ENCODE measurements at places on chromosomes 12 and 14. TPM values are rescaled to one million over a fixed set of nuclear protein-coding genes. Genes with fewer than 3 reads are reported as not detected.

DNA sequence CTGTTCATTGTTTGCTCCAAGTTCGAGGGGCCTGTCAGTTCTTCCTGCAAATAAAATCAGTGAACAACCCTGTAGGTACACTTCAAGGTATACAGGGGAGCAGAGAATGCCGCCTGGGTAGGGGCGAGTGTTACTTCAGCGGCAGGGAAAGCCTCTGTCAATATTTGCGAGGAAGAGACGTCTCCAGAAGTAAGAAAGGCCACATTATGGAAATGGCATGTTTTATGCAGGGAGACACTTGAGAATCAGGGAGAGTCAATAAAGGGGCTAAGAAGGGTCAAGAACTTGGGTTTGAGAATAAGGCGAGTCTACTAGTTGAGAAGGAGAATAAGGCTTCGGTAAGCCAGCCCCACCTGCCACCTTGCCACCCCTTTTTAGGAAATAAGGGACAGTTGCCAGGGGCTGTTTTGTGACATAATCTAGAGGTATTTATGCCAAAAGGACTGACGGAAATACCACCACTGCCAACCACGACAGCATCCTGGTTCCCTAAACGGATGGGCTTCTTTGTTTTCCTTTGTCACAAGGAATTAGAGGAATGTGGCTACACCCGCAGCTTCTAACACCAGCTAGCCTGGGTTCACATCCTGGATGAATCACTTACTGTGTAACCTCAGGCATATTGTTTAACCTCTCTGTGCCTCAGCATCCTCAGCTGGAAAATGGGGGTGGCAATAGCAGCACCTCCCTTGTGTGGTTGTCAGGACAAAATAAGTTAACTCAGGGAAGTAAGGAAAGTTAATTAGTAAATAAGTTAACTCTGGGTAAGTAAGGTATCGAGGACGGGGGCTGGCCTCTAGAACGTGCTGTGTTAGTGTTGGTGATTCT is 67.7 kb downstream of the EID3 start:
- DNase-seq = peak; percentile 79

DNA sequence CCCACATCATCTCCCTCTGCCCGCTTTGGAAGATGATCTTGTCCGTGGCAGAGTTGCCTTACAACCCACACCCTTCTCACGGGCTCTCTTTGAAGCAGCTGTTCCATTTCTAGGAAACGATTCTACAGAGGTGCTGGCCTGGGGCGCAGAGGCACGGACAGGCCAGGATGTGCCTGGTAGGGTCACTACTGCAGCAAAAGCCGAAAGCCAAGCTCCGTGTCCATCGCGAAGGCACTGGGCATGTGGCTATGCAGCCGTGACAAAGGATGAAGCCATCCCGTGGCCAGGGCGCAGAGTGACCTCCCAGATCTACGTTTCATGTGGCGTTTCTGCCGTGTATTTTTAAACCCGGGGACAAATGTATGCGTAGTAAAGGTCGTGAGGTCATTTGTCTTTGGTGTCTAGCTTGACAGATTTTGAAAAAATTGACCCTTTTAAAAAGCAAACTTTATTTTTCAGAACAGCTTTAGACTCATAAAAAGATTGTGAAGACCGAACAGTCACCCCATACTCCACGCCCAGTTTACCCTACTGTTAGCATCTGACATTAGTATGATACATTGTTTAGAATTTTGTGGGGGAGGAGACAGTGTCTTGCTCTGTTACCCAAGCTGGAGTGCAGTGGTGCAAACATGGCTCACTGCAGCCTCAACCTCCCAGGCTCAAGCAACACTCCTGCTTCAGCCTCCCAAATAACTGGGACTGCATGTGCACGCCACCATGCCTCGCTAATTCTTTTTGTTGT is 40.4 kb upstream of the NCOR2 start:
- no peak for DNase-seq

DNA sequence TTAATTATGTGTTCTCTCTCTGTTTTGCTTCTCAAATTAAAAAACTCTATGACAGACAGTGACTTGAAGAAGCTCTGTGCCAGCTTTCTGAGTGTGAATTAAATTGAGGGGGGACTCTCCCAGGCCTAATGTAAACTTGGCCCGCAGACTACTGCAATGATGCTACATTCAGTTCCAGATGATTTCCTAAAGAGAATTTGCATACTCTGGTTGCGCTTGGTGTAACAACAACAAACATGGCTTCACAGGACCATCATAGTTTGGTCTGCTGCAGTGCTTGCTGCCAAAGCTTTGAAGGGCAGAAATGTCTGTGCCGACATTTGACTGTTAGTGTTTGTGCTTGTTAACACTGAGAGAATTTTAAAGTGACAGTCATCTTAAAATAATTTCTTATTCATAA is 25.0 kb downstream of the CFAP54 start:
- DNase-seq = no peak

DNA sequence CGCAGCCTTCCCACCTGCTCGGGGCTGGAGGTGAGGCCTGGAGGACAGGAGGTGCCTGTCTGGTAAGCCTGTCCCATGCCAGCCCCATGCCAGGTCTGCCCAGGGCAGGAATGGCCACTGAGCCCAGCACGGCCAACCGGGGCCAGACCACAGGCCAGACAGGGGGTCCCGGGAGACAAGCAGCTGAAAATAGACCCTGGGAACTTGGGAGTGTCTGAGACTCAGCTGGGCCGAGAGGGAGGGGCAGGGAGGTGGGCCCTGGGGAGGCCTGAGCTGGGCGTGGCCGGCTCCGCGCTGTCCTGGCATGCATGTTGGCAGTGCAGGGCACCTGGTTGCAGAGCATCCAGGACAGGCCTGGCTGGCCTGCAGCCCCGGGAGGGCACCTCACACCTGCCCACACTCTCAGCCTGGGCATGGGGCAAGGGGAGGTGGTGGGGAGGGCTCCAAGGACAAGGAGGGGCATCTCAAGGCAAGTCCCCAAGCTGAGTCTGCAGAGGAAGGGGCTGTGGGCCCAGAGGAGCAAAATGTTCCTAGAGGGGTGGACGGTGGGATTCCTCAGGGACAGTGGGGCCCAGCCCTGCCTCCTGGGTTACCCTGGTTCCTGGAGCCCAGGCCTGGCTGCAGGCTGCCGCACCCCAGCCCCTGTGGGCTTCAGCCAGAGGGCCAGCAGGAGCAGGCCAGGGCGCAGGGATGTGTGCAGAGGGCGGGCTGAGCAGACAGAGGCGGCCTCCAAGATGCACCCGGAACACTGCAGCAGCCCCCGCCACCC is 3.2 kb upstream of the CRIP1 start:
- DNase-seq = no peak

- no peak for DNase-seq
Measured at GRCh38 chr12:87809916-87810315, 219.3 kb downstream of the C12orf50 start.

DNA sequence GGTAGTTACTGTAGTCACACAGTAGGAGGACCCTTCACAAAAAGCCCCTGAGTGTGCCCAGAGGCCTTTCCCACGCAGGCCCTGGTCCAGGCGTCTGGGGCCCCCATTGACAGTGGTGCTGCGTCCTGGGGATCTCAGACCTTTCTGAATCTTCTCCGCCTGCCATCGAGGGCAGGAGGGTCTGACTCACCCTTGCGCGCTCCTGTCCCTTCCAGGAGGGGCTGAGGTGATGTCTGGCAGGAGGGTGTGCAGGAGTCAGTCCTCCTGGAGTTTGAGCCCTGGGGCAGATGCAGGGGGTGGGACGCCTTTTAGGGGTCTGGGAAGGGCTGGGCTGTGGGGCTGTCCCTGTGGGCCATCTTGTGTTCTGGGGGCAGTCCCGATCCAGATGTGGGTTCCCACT is 386.8 kb downstream of the TMEM121 start:
- no peak for DNase-seq

DNA sequence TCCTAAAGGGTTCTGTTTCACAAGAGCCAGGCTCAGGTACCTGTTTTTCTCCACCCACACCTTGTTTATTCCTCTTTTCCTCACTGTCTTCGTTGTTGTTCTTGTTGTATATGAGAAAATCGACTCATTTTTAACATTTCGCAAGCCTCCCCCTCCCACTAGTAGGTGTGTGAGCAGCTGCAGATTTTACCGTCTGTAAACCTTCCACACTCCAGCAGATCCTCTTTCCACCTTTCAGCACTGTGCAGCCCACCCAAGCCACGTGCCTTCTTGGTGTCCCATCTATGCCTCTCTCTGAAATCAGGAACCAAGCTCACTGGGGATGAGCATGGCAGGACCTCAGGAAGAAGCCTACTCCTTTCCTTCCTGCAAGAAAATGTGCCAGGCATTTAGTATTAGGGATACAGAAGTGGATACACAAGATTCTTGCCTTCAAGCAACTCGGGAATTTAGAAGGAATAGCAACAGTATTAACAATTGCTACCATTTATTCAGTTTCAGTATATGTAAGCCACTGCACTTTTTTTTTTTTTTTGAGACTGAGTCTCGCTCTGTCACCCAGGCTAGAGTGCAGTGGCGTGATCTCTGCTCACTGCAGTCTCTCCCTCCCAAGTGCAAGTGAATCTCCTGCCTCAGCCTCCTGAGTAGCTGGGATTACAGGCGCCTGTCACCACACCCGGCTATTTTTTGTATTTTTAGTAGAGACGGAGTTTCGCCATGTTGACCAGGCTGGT is 113.6 kb downstream of the CHST11 start:
- no peak for DNase-seq

DNA sequence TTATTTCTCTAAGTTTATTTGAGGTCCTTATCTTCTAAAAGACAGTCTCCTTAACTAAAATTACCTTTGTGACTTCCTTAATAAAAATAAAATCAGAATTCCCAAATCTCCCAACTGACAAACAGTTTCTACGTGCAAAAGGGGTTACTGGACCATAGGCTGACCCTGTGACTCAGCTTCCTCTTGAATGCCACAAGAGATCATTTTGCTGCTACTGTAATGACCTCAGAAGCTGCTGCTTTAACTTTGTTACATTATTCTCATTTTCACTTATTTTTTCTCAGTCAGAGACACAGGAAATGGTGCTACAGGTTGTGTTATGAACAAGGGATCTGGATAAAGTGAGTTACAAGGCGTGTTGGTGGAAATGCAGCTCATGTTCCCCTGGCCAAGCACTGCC is 132.2 kb upstream of the TMTC2 start:
- no peak for DNase-seq

GRCh38 chr14:66782853-66783252 is 274.9 kb downstream of the GPHN start:
- DNase-seq = no peak

GRCh38 chr12:116276652-116277466 is 634 bp downstream of the MED13L start:
- DNase-seq = no peak

DNA sequence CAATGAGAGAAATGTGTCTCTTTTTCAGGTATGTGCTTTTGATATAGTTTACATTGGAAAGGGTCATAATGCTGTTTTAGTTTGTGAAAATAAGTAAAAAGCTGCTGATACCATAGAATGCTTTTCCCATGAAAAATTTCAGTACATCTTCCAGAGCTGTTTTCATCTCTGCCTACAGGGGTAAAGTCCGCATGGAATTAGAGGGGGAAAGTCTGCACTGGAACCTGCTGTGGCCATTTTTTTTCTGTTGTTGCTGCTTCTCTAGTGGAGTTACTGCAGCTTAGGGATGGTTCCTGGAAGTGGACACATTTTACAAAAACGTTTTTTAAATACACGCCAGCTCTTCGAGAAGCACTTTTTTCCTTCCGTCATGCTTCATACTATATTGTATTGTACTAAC is 81.3 kb downstream of the VEZT start:
- DNase-seq = no peak

DNA sequence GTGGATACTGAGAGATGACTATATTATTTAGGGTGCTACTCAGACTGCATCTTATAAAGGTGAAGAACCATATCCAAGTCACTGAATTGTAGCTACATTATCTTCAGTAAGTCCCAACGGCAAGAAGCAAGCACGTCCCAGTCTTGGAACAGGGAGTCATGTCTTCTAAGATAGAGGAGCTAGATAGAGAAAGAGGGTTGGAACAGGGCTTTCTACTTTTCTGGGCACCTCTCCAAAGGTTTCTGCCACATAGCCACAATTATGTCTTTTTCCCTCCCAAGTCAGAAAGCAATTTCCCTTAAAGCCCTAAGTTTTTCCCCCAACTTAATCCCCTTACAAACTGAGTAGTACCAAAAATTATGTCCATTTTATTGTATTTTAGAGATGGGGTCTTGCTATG is 22.4 kb downstream of the MAPK1IP1L start:
- DNase-seq = no peak

GRCh38 chr14:84770030-84770429 is 759.9 kb upstream of the FLRT2 start:
- DNase-seq = no peak

DNA sequence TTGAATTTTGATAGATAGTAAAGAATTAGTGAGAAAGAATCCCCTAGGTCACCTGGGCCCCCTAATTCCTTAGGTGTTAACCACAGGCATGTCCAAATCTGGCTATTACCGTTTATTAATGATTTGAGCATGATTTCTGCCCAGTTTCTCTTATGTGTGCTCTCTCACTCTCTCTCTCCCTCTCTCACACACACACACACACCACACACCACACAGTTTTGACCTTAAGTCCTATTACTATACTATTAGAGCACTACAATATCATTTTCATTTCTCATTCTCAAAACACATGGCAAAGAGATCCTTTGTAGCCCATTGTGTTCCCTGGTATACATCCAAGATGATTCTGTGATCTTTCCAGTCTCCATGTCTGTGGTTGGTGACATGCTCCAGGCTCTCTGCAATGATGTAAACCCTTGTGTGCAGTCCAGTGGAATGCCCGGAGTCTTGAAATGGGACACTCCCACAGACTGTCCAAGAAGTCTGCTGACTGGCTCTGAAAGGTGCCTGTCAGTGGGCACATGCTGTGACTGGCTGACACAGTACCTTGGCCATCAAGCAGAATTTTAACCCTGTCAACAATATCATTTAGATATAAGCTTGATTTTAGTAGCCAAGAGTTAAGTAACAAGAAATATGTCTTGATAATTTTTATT is 96.2 kb downstream of the FIGNL2 start:
- no peak for DNase-seq

DNA sequence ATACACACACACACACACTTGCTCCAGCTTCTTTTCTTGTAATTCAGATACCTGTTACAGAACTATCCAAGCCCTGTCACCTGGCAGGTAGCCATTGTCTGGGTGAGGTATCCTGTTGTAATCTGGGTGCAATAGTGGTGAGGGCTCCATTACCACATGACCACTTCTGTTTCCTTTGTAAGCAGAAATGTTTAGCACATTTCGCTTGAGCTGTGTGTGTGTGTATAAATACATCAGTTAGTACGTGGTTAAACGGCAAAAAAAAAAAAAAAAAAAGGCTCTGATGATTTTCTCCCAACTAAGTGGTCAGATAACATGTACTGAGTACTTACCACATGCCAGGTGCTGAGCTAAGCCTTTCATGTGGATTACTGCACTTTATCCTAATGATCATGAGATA is 129.3 kb upstream of the SSTR1 start:
- no peak for DNase-seq

GRCh38 chr12:113208041-113208934 is 13.0 kb upstream of the TPCN1 start:
- DNase-seq = no peak

- DNase-seq = no peak
Measured at GRCh38 chr12:42607584-42608058, 18.1 kb upstream of the PRICKLE1 start.

PIANP gene
- 5.2 TPM for total RNA-seq

CPNE6 gene
- total RNA-seq = not detected

PTCSC3 gene
- not detected for total RNA-seq

HOXC9 gene
- not detected for total RNA-seq

DENND5B gene
- 14.2 TPM for total RNA-seq

NXPH4 gene
- 2.1 TPM for total RNA-seq

HOXC4 gene
- not detected for total RNA-seq

ADAMTS20 gene
- 2.1 TPM for total RNA-seq

Measured in H9 (cell line).